ENCODE measurements at places on chromosomes 6 and 20.

DNA sequence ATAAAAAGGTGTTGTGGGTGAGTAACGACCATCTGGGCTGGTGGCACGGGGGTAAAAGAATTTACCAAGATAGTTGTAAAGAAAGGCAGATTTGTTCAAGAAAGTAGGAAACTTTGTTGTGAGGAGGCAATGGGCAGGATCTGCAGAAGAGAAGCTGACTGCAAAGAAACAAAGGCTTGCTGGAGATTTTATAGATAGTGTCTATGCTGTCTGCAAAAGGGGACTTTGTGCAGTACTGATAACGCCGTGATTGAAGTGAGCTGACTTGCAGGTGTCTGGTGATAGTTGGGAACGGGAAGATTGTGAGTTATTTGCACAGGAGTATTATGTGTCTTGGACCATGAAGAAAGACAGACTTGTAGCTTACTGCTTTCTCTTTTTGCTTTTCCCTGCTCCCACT, 36.8 kb upstream of the GSTA3 start:
- DNase-seq = no peak

GRCh38 chr6:110944681-110945151, 13.8 kb upstream of the GTF3C6 start:
- DNase-seq = peak; percentile 71

DNA sequence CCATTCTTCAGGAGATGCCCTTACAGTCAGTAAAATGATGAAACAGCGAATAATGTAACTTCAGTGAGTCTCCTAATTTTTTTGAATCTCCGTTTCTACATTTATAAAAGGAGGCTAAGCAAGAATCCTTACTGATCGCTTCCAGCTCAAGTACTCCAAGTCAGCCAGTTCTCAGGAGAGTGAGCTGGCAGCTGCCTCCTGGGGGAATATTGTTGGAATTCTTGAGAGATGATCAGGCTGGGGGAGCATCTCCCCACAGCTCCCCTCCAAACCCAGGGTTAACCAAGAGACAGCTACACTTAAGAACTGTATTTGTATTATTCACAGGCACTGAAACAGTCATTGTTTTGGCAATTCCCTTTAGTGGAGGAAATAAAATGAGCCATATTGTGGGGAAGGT, 89.1 kb upstream of the PCSK2 start:
- no peak for DNase-seq

DNA sequence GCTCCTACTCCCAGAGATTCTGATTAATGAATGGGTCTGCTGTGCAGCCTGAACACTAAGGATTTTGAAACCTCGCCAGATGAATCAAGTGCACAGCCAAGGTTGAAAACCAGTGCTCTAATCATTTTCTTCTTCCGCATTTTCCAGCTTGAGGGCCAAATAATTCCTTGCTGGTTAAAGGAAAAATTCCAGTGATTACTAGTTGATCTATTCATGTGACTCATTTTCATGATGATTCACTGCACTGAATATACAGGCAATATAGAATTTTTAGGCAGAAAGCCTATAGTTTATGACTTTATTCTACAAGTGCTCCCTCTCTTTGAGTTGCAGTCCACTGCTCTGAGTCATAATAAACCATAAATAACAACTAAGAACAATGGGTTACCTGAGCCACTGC, 80.6 kb upstream of the PROKR2 start:
- DNase-seq = no peak

Measured in activated CD4-positive, alpha-beta memory T cell treated with anti-CD3 and anti-CD28 coated beads for 36 hours (primary cell).